CD8-positive, alpha-beta memory T cell (primary cell): ENCODE measurements at places on chromosomes 16 and 17.
A peak's percentile ranks its signal among the peaks of the same experiment; 100 is the strongest.

- DNase-seq, result no peak
- H3K27ac ChIP-seq, result no peak overlapping the region
- no peaks in the 10 kb centered on the region for H3K36me3 ChIP-seq
- no peaks in the 10 kb centered on the region for H3K27me3 ChIP-seq
Observed at GRCh38 chr16:24535827-24536226, 3.5 kb upstream of the RBBP6 start.

DNA sequence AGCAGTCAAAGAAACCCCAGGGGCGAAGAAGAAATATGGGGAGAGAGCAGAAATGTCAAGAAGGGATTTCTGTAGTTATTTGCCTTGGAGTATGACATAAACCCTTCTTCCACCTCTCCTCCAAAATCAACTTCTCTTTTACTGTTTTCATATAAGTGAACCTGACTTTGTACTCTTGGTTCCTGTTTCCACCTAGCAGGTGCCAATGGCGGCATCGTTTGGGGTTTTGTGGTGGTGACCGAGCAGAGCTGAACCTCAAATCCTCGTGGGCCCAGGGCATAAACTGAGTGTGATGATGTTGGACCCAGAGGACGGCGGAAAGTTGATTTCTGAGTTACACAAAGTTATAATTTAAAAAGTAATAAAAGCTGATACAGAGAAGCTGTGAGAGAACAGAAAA is 39.6 kb upstream of the PSMD7 start:
- H3K27ac ChIP-seq, result no peak overlapping the region
- H3K4me3 ChIP-seq, result no peak overlapping the region
- no peaks in the 10 kb centered on the region for H3K27me3 ChIP-seq
- no peak for DNase-seq
- H3K4me1 ChIP-seq, result no peaks in the 10 kb centered on the region

GRCh38 chr17:21508211-21508610 is 132.1 kb downstream of the KCNJ12 start:
- H3K27ac ChIP-seq, result no peak overlapping the region
- H3K36me3 ChIP-seq, result no peaks in the 10 kb centered on the region
- H3K27me3 ChIP-seq, result peaks cover 11% of the 10 kb centered on the region
- DNase-seq, result no peak
- peaks cover 5% of the 10 kb centered on the region for H3K4me1 ChIP-seq
- no peak overlapping the region for H3K4me3 ChIP-seq

- no peak overlapping the region for H3K4me3 ChIP-seq
- H3K4me1 ChIP-seq, result no peaks in the 10 kb centered on the region
- H3K27ac ChIP-seq, result no peak overlapping the region
Observed at GRCh38 chr17:30309591-30309990, 17.8 kb upstream of the BLMH start.

DNA sequence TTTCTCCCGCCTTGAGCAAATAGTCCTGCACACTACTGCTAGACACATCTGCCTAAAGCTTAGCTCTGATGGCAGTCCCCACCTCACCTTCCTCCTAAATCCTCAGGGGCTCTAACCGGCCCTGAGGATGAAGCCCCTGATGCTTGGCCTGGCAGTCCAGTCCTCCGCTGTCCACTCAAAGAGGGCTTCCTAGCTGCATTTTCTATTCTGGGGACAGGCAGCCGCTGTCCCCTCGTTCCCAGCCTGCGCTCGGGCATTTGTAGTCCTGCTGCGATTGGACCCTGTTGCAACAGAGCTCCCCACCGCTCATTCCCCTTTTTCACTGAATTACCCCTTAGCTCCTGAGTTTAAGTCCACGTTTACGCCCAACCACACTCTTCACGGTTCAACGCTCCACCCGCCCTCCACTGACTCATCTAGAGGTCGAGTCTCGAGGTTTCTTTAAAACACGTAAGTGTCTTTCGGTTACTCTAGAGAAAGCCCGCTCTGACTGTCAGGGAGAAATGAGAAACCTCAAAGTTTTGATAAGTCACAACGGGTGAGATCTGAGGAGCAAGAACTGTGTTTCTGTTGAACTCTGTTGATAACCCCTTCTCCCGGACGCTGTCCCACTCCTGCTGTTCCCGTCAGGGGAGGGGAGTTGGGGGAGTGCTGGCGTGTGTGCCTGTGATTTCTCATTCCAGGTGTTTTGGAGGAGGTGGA is 4.5 kb downstream of the CCR7 start:
- no peaks in the 10 kb centered on the region for H3K27me3 ChIP-seq
- H3K4me3 ChIP-seq, result peak overlapping the region; percentile 99
- peak; percentile 61 for DNase-seq
- H3K4me1 ChIP-seq, result peaks cover 94% of the 10 kb centered on the region
- peaks cover 62% of the 10 kb centered on the region for H3K36me3 ChIP-seq

DNA sequence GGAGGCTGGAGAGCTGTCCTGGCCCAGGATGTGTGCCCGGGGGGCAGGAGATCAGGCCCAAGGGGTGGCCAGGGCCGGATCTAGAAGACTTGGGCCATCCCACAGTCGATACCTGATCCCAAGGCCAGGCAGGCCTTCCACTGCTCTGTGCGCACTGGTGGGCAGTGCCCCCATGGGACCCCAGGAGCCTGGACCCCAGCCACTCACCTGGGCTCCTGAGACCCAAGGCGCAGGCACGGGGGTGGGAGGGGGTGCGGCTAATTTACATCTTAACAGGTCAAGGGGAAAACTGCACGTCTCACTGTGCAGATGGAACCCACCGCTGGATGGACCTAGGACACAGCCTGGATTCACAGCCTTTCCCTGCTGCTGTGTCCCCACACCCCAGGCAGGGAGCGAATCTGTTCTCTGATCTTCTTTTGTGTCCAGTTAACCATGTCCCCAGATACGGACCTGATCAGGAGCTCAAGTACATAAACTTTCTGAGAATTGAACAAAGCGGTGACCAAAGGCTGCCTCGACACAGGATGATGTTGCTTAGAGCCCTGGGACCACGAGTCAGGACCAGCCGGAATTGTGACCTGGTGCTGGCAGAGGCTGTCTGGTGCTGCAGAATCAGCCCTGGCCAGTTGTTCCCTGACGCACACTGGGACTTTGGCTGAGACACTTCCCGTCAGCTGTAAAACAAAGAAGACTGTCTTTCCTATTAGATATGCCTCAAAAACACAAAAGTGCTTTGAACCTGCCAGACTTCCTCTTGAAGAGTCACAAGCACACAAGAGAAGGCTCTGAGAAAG is 60.6 kb downstream of the TNFRSF13B start:
- no peaks in the 10 kb centered on the region for H3K36me3 ChIP-seq
- no peaks in the 10 kb centered on the region for H3K27me3 ChIP-seq
- no peak overlapping the region for H3K27ac ChIP-seq
- H3K4me3 ChIP-seq, result no peak overlapping the region

DNA sequence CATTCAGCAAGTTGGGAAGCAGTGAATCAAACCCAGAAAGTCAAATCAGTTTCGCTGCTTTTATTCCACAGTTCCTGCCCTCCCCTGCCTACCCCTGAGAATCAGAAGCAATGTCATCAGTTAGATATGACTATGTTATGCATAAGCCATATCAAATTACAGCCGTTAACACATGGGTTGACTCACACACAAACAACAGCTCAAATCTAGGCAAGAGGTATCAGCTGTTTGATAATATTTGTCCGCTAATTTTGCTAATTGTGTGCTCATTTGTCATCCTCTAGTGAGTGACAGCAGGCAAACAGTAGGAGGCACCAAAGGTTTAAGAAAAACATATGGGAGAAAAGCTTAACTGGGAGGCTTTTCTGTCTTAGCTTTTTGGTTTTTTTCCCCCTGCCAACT is 327.4 kb upstream of the CCL2 start:
- no peak overlapping the region for H3K27ac ChIP-seq
- no peak for DNase-seq
- no peak overlapping the region for H3K4me3 ChIP-seq
- no peaks in the 10 kb centered on the region for H3K27me3 ChIP-seq
- no peaks in the 10 kb centered on the region for H3K36me3 ChIP-seq

DNA sequence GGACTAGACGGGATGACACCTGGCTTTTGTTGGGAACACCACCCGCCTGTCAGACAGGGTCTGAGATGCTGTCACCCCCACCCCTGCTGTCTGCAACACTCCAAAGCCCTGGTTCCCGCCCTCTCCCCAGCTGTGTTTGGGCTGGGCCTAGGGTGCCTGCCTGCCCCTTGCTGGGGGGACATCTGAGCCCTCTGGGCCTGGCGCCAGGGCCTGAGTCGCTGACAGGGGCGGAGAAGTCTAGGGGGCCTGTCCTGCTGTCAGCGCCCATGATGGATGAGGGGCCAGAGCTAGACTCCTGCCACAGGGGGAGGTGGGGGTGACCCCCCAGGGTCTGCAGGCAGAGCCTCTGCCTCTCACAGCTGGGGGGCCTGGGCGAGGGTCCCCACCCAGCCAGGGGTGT is 7.6 kb upstream of the PKMYT1 start:
- no peaks in the 10 kb centered on the region for H3K27me3 ChIP-seq
- no peak overlapping the region for H3K27ac ChIP-seq
- no peak overlapping the region for H3K4me3 ChIP-seq
- no peak for DNase-seq
- no peaks in the 10 kb centered on the region for H3K4me1 ChIP-seq

- H3K36me3 ChIP-seq, result no peaks in the 10 kb centered on the region
- no peaks in the 10 kb centered on the region for H3K27me3 ChIP-seq
- H3K4me1 ChIP-seq, result no peaks in the 10 kb centered on the region
- H3K4me3 ChIP-seq, result no peak overlapping the region
- no peak for DNase-seq
- no peak overlapping the region for H3K27ac ChIP-seq
Observed at GRCh38 chr17:7186241-7186640, 7.1 kb upstream of the ASGR1 start.

DNA sequence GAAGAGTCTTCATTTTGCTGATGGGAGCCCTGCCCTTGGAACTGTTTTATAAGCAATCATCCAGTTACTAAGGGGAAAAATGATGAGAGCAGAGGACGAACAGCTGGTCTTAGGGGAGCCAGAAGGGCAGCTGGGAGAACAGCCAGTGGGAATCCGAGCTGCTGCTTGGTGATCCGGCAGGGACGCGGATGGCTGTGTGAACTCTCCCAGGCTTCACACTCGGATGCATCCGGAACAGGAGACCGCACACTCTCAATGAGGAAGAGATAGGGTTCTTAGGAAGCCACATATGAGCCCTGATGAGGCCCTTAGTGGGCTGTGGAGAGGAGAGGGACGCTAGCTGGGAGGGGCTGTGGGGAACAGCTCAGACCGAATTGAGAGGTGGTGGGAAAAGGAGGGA is 5.0 kb upstream of the CACNG5 start:
- H3K4me3 ChIP-seq, result no peak overlapping the region
- H3K4me1 ChIP-seq, result no peaks in the 10 kb centered on the region
- H3K27me3 ChIP-seq, result peaks cover 11% of the 10 kb centered on the region
- no peaks in the 10 kb centered on the region for H3K36me3 ChIP-seq
- no peak for DNase-seq

DNA sequence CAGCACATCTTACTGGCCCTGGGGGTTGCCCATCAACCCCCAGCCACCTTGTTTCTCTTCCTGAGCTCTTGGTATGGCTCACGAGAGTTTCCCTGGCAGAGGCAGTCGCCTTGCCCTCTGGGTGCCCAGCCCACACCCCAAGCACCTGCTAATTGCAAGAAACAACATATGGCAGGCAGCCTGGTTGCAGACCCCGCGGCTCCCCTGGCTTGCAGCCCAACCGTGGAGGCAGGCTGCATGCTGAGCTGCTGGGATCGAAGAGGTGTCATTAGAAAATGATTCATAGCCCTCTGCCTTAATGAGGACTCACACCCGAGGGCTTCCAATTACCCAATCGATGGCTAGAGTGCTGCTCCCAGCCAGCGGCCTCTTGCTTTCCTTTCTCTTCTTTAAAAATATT is 115.7 kb downstream of the TMEM114 start:
- no peaks in the 10 kb centered on the region for H3K27me3 ChIP-seq
- H3K4me3 ChIP-seq, result no peak overlapping the region
- no peaks in the 10 kb centered on the region for H3K4me1 ChIP-seq
- H3K36me3 ChIP-seq, result no peaks in the 10 kb centered on the region

- DNase-seq, result peak; percentile 40
- H3K27ac ChIP-seq, result no peak overlapping the region
- peaks cover 32% of the 10 kb centered on the region for H3K4me1 ChIP-seq
- H3K4me3 ChIP-seq, result no peak overlapping the region
Observed at GRCh38 chr16:68229431-68230175, 6.3 kb downstream of the ESRP2 start.

DNA sequence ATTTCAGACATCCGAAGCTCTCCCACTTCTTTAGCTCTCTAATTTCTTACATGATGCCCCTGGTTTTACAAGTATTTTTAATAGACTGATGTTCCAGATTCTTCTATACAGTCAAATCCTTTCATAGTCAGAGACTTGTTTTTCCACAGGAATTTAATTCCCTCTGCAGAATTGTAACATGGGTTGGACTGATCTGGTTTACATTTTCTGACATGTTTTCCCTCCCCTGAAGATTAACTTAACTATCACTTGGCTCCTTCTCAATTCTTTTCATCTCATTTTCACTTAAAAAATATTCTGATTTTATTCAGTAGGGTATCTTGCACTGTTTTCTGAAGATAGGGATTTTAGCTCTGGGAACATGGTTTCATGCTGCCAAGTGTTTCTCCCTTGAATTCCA is 352.2 kb downstream of the MAF start:
- DNase-seq, result no peak
- no peaks in the 10 kb centered on the region for H3K4me1 ChIP-seq
- no peak overlapping the region for H3K27ac ChIP-seq
- no peak overlapping the region for H3K4me3 ChIP-seq
- no peaks in the 10 kb centered on the region for H3K36me3 ChIP-seq
- no peaks in the 10 kb centered on the region for H3K27me3 ChIP-seq

DNA sequence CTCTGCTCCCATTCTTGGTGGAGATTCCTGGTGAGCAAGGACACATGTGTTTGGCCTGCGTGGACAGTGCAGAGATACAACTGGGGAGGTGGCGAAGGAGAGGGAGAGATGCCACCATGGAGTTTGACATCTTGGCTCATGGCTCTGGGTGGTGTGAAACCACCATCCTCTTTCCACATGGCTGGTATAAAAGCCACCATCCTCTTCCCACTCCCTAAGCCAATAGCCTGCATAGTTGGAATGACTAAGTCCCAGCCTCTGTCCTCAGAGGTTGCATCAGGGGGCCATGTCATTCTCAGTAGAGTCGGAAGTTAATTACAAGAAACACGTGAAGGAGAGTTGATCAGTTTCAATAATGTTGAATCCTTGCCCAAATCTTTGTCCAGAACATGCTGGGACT is 10.0 kb downstream of the RBFOX1 start:
- no peaks in the 10 kb centered on the region for H3K4me1 ChIP-seq
- H3K27ac ChIP-seq, result no peak overlapping the region
- no peak overlapping the region for H3K4me3 ChIP-seq
- no peaks in the 10 kb centered on the region for H3K36me3 ChIP-seq
- no peak for DNase-seq

GRCh38 chr17:83121921-83122820 is 42.8 kb downstream of the METRNL start:
- no peak overlapping the region for H3K27ac ChIP-seq
- peaks cover 20% of the 10 kb centered on the region for H3K4me1 ChIP-seq
- peaks cover 12% of the 10 kb centered on the region for H3K27me3 ChIP-seq
- no peak overlapping the region for H3K4me3 ChIP-seq
- no peaks in the 10 kb centered on the region for H3K36me3 ChIP-seq
- DNase-seq, result no peak
